ENCODE measurements at places on chromosomes 13 and 19.

DNA sequence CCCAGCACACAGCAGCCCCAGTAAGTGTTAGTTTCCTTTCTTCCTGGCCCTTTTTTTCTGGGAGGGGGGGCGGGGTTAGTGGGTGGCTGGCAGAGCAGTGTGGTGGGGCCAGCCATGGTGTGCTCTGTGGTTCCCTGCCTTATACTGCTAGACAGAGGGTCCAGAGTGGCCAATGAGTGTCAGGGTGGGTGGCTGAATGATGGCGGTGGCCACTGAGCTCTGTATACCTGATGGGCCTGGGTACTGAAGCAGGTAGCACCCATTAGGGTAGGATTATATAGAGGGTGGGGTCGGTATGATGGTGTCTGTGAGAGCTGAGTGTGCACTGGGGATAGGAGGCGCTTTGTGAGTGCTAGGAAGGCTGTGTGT, 13.8 kb downstream of the CIC start:
- DNase-seq: no peak

GRCh38 chr13:94020426-94020825, 459.1 kb downstream of the DCT start:
- DNase-seq: no peak

DNA sequence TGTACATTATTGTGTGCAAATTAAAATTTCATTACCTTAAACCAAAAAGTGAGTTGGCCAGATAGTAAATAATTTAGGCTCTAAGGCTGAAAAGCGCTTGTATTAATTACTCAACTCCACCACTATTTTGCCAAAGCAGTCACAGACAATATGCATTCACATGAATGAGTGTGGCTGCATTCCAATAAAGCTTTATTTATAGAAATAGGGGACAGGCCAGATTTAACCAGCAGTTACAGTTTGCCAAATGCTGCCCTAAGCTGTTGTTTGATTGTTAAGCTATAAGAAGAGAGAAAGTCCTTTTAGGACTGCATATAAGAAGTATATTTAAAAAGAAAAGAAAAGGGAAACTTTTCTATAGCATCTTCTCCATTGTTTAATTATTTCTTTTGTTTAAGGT, 342.6 kb downstream of the ITGBL1 start:
- DNase-seq: no peak

DNA sequence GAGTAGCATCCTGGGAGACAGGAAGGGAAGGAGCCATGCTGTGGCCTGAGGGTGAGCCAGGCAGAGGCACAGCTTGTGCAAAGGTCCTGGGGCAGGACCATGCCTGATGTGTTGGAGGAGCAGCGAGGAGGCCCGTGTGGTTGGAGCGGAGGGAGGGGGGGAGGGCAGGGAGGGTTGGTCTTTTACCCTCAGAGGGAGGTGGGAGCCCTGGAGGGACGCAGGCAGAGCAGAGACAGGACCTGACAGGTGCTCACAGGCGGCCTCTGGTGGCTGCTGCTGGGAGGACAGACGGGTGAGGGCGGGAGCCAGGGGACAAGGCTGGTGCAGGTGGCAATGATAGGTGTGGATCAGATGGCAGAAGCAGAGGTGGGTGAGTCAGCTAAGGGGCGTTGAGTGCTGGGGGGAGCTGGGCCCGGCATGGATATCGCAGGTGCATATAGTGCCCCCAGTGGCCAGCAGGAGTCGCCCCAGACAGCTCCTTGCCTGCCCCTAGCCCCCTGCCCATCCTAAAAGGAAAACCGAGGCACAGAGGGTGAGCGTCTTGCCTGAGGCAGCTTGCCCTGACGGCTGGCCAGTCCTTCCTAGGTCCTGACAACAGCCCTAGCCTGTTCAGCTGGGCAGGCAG, 9.8 kb upstream of the GNA15 start:
- DNase-seq: peak; percentile 82

DNA sequence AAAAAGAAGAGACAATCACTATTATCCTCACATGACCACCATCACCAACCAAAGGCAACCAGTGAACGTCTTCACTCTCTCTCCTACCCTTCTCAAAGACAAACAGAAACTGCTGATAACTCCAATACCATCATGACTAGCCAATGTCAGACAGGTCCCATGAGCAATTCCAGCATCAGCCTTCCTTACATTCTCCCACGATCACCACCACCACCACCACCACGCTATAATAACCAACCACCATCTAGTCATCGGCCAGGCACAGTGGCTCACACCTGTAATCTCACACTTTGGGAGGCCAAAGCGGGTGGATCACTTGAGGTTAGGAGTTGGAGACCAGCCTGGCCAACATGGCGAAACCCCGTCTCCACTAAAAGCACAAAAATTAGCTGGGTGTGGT, 3.9 kb downstream of the MYO1F start:
- no peak for DNase-seq

Measured in activated CD4-positive, alpha-beta T cell treated with anti-CD3 and anti-CD28 coated beads, Interleukin-2, amount 50 U/mL, for 16 hours (primary cell).